Aorta (tissue), 5 donors: ENCODE measurements at places on chromosomes 13 and 19.

- H3K4me1 ChIP-seq = no peaks in the 10 kb centered on the region
- H3K4me3 ChIP-seq = no peak overlapping the region
- H3K27me3 ChIP-seq = no peaks in the 10 kb centered on the region
Measured at GRCh38 chr19:38455031-38455430, 21.5 kb downstream of the RYR1 start.

DNA sequence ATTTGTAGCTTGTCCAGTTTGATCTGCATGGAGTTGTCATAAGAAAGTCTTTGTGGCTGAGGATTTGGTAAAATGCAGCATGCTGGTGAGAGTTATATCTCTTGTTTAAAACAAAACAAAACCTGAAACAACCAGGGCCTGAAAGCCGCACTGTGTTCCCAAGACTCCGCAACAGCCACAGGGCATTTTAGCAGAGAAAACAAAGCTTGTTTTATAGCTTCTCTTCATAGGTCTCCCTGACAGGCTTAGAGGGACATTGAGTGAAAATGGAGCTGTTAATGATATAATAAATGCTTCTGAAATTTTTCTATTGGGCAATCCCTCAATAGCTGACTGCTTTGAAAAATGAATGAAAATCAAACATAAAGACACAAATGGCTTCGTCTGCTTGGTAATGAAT, 148.7 kb upstream of the RNF113B start:
- no peak for DNase-seq
- H3K27ac ChIP-seq = no peak overlapping the region
- no peak overlapping the region for H3K4me3 ChIP-seq

GRCh38 chr13:71861769-71862458, 5.1 kb downstream of the DACH1 start:
- no peaks in the 10 kb centered on the region for H3K4me1 ChIP-seq
- H3K27me3 ChIP-seq = no peaks in the 10 kb centered on the region
- no peak for DNase-seq
- no peaks in the 10 kb centered on the region for H3K36me3 ChIP-seq
- no peak overlapping the region for H3K27ac ChIP-seq

GRCh38 chr13:97945792-97946419, 7.6 kb upstream of the IPO5 start:
- no peak overlapping the region for H3K4me3 ChIP-seq
- no peak for DNase-seq
- H3K4me1 ChIP-seq = no peaks in the 10 kb centered on the region
- no peak overlapping the region for H3K27ac ChIP-seq
- H3K36me3 ChIP-seq = no peaks in the 10 kb centered on the region

DNA sequence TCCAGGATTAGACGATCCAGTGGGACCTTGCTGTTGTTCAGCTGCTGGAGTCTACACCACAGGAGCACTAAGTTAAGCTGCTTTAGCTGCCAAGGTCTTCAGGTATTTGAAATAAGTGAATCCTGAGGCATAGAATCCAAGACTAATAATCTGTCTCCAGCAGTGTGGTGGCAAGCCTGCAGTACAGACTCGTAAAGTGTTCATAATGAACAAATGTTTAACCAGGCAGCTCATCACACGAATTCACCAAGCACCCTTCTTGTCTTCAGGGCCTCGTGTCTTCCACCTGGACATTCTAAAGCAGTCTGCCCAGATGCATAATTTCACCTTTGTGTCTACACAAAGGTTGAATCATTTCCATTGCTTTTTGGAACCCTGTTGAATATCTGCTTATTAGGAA, 5.3 kb downstream of the ATP11A start:
- H3K4me3 ChIP-seq = no peak overlapping the region
- DNase-seq = no peak
- H3K27me3 ChIP-seq = no peaks in the 10 kb centered on the region

DNA sequence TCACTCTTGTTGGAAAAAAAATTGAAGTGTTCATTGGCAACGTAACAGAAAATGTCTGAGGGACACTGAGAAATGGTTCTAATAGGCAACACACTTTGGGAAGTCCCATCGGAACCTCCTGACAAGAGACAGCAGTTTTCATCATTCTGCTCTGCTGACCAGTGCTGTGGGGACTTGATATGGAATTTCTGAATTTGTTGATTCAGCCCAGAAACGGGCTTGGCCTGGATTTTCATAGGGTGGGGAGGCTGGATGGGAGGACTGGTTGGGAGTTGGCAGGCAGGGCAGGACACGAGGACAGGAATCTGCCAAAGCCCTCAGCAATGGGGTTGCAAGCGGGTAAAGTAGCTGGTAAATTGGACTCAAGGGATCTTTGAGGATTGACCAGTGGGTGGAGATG, 96.5 kb downstream of the DCT start:
- no peaks in the 10 kb centered on the region for H3K36me3 ChIP-seq
- no peak overlapping the region for H3K27ac ChIP-seq

- no peaks in the 10 kb centered on the region for H3K27me3 ChIP-seq
- H3K27ac ChIP-seq = no peak overlapping the region
- no peaks in the 10 kb centered on the region for H3K4me1 ChIP-seq
- H3K36me3 ChIP-seq = no peaks in the 10 kb centered on the region
- DNase-seq = no peak
Measured at GRCh38 chr19:48685583-48685982, 10.2 kb upstream of the FUT2 start.

GRCh38 chr13:99614465-99614885, 113.2 kb downstream of the TM9SF2 start:
- H3K27ac ChIP-seq = no peak overlapping the region
- H3K4me3 ChIP-seq = no peak overlapping the region
- no peaks in the 10 kb centered on the region for H3K4me1 ChIP-seq
- H3K27me3 ChIP-seq = no peaks in the 10 kb centered on the region

DNA sequence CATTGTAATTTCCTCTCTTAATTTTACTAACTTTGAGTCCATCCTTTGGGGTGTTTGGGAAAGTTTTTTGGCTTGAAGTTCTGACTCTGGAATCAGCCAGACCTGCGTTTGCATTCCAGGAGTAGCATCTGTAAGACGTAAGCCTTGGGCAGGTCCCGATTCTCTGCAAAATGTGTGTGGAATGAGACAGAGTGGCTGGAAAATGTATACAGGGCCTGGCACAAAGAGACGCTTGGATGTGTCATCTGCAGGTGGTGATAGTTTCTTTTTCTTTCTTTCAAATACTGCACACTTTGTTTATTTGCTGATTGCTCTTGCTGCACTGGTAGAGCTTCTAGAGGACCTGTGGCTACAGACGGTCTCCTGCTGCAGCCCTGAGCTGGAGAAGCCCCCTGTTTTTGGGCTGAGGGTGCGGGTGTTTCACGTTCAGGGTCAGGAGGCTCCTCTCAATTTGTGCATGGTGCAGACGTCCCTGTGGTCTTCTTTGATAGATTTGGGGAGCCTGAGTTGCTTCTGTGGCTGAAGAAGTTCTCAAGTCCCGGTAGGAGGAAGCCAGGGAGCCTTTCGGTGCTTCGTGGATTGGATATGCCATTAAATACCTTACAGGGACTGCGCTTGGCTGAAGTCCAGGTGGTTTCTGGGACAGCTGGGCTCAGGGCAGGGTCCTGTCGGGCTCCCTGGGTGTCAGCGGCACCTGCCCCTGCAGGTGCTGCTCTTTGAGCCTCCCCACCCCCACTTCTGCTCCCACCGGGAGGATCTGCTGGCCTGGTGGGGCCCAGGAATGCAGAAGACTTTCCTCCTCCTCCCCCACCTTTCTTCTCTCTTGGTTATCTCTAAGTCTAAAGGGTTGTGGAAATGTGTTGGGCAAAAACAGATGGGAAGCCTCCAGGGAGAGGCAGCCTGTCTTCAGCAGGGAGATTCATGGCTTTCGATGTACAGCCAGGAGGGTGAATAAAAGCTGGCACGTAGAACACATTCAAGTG, 44.0 kb upstream of the GAS6 start:
- no peaks in the 10 kb centered on the region for H3K36me3 ChIP-seq
- no peaks in the 10 kb centered on the region for H3K4me1 ChIP-seq
- H3K4me3 ChIP-seq = no peak overlapping the region
- no peaks in the 10 kb centered on the region for H3K27me3 ChIP-seq

GRCh38 chr19:50301607-50301971, 27.6 kb downstream of the KCNC3 start:
- DNase-seq = no peak
- H3K4me1 ChIP-seq = no peaks in the 10 kb centered on the region
- peaks cover 5% of the 10 kb centered on the region for H3K36me3 ChIP-seq

GRCh38 chr13:92657565-92657964, 569.0 kb upstream of the GPC6 start:
- no peaks in the 10 kb centered on the region for H3K4me1 ChIP-seq
- H3K4me3 ChIP-seq = no peak overlapping the region
- no peaks in the 10 kb centered on the region for H3K27me3 ChIP-seq

DNA sequence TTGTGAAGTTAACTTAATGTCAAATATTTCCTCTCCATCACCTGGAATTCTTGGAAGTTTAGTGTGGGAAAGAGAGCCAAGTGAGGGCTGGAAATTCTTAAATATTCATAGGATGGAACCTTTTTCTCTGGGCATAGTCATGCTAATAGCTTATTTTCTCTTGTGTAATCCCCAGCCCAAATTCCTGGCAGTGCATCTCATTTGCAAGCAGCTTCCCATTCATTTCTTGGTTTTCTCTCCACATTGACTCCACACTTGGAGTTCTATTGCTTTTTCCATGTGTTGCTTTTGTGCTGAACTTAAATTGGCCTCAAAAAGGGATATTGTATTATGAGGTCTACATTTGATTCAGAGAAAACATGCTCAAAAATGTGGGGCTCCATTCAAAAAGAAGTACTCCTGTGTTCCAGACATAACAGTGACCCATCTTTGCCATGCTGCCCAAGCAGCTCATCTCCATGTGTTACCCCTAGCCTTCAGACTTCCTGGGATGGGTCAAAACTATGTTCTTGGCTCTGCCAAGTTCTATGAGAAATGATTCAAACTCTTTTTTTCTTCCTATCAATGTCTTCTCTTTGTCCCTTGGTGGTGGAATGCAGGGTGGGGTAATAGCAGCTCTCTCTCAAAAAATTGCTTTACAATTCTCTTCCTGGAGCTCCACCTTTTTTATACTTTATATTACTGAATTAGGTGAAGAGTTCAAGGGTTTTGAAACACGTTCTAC, 2471.5 kb downstream of the PCDH9 start:
- DNase-seq = no peak
- H3K27ac ChIP-seq = no peak overlapping the region
- no peaks in the 10 kb centered on the region for H3K27me3 ChIP-seq
- no peaks in the 10 kb centered on the region for H3K36me3 ChIP-seq

- H3K4me1 ChIP-seq = no peaks in the 10 kb centered on the region
- no peaks in the 10 kb centered on the region for H3K36me3 ChIP-seq
- H3K4me3 ChIP-seq = no peak overlapping the region
- no peak for DNase-seq
Measured at GRCh38 chr19:17790059-17790780, 4.7 kb upstream of the B3GNT3 start.

DNA sequence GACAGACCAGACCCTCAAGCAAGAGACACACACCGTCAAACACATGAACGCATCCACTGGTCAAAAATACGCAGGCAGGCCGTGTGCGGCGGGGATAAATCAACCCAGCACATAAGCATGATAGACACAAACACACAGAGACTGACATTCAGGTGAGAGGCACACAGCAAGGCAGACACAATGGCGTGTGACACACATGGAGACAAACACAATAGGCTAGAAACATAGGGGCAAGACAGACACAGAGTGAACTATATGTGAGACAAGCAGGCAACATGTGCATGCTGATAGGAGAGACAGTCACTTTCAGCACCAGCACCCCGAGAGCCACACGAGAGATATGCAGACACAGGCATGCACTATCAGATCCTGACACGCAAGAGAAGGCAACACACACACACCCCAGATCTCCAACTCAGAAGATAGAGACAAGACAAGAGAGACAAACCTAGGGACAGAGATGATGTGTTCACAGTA, 6.9 kb upstream of the JUNB start:
- H3K4me3 ChIP-seq = no peak overlapping the region
- H3K4me1 ChIP-seq = no peaks in the 10 kb centered on the region
- peak overlapping the region; percentile 93 for H3K27ac ChIP-seq
- H3K27me3 ChIP-seq = no peaks in the 10 kb centered on the region
- DNase-seq = no peak

- H3K27me3 ChIP-seq = no peaks in the 10 kb centered on the region
- DNase-seq = no peak
- H3K36me3 ChIP-seq = no peaks in the 10 kb centered on the region
- H3K4me3 ChIP-seq = no peak overlapping the region
- no peak overlapping the region for H3K27ac ChIP-seq
- H3K4me1 ChIP-seq = no peaks in the 10 kb centered on the region
Measured at GRCh38 chr19:791007-791566, 6.2 kb upstream of the PTBP1 start.

DNA sequence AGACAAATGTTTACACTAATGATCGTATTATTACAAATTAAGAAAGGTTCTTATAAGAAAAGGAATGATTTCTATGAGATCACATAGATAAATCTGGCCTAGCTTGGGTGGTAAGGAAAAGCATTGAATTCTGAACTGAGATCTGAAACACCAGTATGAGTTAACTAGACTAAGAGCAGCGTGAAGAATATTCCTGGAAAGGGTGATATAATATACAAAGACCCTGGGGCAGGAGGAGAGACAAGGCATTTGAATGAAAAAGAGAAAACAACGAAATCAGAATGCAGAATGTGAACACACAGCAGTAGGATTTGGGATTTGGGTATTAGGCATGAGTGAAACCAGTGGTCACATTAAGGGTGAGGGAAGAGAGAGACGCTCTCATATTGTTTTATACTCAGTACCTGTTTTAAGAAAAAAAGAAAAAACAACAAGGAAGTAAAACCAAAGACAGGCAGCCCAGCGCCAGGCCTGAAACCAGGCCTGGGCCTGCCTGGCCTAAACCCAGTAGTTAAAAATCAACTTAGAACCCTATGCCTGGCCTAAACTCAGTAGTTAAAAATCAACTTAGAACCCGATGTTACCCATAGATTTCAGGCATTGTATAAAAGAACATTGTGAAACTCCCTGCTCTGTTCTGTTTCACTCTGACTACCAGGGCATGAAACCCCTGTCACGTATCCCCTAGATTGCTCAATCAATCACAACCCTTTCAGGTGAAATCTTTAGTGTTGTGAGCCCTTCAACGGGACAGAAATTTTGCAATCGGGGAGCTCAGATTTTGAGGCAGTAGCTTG, 287.1 kb downstream of the ITGBL1 start:
- H3K27me3 ChIP-seq = no peaks in the 10 kb centered on the region
- DNase-seq = no peak
- H3K36me3 ChIP-seq = no peaks in the 10 kb centered on the region
- no peak overlapping the region for H3K4me3 ChIP-seq

DNA sequence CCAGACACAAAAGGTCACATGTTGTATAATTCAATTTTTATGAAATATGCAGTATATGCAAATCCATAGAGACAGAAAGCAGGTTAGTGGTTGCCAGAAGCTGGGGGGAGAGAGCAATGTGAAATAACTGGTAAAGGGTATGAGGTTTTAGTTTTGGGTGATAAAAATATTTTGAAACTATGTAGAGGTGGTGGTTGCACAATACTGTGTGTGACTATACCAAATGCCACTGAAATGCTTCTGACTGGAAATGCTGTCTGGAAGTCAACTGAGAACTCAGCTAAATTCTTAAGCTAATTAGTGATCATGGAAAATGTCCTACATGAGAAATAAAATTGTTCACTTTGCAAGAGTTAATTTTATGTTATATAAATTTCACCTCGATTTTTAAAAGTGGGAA, 65.3 kb upstream of the RXFP2 start:
- H3K27ac ChIP-seq = no peak overlapping the region
- no peak overlapping the region for H3K4me3 ChIP-seq
- no peaks in the 10 kb centered on the region for H3K36me3 ChIP-seq
- peaks cover 1% of the 10 kb centered on the region for H3K27me3 ChIP-seq

- H3K4me1 ChIP-seq = no peaks in the 10 kb centered on the region
- DNase-seq = no peak
- H3K36me3 ChIP-seq = no peaks in the 10 kb centered on the region
- H3K4me3 ChIP-seq = no peak overlapping the region
Measured at GRCh38 chr13:95471960-95472359, 80.6 kb upstream of the CLDN10 start.
